Activated naive CD4-positive, alpha-beta T cell treated with anti-CD3 and anti-CD28 coated beads, Interleukin-2, amount 50 U/mL, for 16 hours (primary cell): ENCODE measurements at places on chromosomes 5 and 9.

DNA sequence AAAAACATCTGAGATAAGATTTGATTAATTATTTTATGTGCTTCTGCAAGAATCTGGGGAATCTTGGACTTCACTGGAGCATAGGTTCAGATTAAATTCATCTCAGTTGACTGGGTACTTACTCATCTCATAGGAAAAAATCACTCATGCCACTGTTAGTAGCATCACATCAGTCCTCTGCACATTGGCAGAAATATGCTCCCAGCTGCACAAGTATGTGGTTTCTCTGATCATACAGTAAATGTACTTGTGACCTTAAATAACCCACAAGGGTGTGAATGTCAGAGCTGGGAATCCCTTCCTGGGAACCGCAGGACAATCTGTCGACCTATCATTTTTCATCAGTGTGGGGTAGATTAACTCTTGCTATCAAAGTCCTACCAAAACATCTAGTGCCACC is 203.7 kb upstream of the SLC24A2 start:
- no peak for DNase-seq

DNA sequence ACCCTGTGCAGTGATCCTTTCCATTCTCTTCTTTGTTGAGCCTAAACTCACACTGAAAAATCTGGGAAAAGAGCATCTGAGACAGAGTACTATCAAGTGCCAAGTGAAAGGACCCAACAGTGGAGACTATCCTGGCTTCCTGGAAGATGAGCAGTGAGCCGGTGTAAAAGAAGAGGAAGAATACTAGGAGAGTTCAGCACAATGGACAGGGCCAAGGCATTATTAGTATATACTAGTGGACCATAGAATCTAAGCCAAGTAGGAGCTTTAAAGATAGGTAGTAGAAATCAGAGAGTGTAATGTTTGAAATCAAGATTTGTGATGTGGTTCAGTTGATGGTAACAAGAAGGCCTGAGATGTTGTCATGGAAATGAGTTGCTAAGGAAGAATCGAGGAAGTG is 140.8 kb downstream of the CAMK4 start:
- no peak for DNase-seq

DNA sequence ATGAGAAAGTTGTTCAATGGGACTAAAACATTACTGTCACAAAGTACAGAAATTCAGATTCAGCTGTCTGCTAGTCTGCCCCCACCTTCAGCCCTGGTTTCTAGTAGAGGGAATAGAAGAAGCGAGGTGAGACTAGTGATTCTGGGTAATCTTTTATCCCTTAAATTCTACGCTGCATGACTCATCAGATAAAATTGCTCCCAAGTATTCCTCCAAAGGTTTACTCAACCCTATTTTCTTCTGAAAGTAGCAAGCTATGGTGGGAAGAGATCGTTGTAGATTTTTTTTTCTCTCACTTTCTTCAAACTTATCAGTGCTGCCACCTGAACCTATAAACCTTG is 318.9 kb upstream of the RIOK2 start:
- no peak for DNase-seq

DNA sequence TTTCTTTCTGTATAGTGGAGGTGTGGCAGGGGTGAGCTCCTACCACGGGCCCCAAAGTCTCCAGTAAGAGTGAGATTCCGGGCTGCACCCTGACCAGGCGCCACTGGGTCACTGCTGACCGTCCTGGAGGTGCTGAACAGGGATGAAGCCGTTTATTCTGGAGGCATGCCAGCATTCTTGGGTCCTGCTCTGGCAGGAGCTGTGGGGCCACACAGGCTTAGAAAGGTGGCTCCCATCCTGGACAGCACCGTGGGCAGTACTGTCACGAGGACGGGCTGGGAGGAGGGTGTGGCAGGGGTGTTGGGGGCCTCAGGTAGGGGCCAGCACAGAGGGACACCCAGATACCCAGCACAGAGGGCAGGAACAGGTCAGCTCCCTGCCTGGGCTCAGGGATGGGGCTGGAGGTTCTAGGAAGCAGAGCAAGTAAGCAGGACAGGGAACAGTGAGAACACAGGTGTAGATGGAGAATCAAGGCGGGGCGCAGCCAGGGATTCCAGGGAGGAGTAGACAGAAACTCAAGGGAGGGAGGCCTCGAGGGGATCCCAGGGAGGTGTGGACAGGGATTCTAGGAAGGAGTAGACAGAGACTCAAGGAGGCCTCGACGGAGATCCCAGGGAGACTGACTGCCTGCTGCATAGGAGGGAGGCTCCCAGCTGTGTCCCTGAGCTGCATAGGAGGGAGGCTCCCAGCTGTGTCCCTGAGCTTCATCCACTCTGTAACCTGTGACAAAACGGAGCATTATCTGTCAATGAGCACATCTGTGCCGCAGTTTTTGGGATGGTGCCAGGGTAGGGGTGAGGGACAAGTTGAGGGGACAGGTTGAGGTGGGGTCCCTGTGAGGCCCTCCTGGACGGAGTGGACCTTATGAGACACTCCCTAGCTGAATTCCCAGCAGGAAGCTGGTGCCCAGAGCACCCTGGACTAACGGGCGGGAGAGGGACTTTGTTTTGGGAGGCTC is 1.1 kb upstream of the PLEKHG4B start:
- DNase-seq, result no peak

DNA sequence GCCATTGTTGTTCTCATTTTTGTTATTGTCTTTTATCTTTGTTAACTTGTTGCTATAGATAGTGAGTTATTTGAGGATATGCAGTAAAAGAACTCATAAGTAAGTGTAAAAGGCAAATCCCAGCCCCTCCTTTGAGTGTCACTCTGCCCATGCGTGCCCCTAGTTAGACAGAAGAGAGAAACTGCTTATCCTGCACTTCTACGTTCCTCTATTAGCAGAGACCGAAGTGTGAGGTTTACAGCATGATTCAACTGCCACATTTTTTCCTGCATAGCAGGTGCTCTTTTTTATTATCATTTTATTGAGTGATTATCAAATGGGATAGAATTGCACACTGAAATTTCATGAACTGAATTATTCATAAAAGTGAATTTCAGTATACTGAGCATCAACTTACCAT is 12.0 kb upstream of the DNAH5 start:
- DNase-seq, result no peak

GRCh38 chr9:95092262-95093072 is 225.0 kb downstream of the FANCC start:
- DNase-seq, result no peak

- DNase-seq, result peak; percentile 62
Measured at GRCh38 chr9:68999393-69000105, 14.4 kb downstream of the PRKACG start.

GRCh38 chr5:151079838-151080612 is 809 bp downstream of the TNIP1 start:
- peak; percentile 44 for DNase-seq

DNA sequence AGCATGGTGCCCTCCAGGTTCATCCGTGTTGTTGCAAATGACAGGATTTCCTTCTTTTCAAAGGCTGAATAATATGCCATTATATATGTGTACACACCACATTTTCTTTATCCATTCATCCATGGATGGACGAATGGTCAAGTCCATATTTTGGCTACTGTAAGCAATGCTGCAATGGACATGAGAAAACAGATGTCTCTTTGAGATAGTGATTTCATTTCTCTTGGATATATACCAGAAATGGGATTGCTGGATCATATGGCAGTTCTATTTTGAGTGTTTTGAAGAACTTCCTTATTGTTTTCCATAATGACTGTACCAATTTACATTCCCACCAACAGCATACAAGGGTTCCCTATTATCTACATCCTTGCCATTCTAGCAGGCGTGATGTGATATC is 67.9 kb downstream of the TEK start:
- no peak for DNase-seq

GRCh38 chr9:107437716-107438115 is 51.9 kb downstream of the KLF4 start:
- no peak for DNase-seq

DNA sequence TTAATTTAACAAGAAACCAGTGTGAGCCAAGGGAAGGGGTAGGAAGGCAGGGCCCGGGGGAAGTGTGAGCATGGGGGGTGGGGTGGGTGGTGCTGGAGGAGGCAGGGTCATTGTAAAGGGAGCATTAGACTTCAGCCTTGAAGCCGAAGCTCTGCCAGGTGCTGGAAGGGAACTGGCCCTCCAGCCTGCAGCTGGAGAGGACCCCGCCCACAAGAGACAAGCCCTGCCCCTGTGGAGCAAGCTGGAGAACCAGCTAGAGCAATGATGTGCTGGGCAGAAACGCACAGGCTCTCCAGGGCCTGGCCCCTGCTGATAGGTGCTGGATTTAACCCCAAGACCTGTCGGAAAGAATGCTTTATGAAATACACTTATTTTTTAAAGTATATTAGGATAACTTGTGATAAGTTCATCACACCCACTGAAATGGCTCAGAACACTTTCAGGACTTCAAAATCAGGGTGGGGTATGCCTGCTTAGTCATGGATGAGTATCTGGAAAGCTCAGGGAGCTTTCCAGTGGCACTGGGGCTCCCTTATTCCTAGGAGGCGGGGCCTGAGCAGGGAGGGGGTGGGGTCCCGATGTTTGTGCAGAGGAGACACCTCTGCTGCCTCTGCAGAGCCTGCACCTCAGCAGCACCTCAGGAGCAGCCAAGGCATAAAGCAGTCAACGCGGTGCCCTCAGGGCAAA is 27.1 kb downstream of the UBE2QL1 start:
- no peak for DNase-seq

GRCh38 chr5:60945813-60946187 is 795 bp downstream of the NDUFAF2 start:
- DNase-seq, result no peak

DNA sequence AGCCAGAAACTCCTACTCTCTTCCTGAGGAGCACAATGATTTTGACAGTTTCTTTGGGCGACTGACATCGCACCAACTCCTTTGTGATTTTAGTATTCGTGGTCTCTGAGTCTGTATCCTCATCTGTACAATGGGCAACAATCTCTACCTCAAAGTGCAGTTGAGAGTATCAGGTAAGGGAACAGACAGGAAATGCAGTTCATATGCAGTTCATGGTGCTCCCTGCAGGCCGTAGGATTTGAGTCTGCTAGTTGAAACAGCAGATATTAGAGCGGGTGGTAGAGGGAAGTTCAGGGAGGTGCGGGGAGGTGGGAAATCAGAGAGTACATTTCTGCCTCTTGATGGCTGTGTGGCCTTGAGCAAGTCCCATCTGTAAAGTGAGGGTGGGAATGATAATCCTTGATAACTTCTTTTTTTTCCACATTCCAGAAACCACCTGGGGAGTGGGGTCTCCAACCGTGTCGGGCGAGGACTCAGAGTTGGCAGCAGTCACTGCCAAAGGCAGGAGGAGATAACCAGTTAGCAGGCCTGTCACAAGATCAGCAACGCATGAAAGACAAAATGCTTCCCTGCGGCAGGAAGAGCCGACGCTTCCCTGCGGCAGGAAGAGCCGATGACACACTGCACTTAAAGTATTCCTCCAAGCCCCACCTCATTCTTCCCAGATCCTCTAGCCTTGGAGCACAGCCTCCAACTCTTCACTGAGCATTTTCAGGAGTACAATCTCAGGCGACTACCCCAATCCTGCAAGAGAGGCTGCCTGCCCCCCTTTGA is 6.0 kb upstream of the NEK6 start:
- DNase-seq, result no peak

DNA sequence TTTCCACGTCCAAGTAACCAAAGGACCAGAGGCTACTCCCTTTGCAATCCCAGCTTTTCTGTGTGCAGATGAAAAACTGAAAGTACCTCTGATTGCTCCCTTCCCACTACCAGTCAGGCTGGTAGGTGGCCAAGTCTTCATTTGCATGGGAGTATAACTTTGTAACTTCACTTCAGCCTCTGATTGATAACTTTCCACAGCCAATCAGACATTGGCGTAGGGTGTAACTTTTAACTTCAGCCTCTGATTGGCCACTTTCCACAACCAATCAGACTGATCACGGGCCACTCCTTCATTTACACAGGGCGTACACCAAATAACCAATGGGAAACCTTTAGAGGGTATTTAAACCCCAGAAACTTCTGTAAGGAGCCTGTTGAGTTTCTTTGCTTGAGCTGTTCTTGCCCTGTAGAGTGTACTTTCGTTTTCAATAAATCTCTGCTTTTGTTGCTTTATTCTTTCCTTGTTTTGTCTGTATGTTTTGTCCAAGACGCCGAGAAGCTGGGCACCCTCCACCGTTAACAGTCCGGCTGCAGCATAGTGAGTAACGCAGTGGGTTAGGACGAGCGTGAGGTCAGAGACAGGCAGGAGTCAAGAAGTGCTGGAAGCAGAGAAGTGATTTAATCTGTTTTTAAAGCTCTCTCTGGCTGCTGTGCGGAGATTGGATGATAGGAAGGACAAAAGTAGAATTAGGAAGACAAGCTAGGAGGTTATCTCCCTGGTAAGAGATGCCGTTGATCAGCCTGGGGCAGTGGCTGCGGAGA is 3.5 kb upstream of the EXOSC2 start:
- DNase-seq, result no peak

DNA sequence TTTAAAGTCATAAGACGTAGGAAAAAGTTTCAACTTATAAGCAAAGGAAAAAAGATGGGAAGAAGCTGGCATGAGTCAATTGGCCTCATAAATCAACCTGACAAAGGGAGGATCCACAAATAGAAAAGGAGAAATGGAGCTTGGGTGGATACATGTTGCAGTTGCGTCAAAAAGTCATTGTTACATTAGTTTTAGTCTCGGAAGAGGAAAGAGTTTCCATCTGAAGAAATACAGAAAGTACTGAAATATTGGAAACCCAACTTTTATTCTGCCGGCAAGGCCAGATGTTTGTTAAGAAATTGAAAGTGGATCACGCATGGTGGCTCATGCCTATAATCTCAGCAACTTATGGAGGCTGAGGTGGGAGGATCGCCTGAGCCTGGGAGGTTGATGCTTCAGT is 11.3 kb upstream of the TIMD4 start:
- no peak for DNase-seq

DNA sequence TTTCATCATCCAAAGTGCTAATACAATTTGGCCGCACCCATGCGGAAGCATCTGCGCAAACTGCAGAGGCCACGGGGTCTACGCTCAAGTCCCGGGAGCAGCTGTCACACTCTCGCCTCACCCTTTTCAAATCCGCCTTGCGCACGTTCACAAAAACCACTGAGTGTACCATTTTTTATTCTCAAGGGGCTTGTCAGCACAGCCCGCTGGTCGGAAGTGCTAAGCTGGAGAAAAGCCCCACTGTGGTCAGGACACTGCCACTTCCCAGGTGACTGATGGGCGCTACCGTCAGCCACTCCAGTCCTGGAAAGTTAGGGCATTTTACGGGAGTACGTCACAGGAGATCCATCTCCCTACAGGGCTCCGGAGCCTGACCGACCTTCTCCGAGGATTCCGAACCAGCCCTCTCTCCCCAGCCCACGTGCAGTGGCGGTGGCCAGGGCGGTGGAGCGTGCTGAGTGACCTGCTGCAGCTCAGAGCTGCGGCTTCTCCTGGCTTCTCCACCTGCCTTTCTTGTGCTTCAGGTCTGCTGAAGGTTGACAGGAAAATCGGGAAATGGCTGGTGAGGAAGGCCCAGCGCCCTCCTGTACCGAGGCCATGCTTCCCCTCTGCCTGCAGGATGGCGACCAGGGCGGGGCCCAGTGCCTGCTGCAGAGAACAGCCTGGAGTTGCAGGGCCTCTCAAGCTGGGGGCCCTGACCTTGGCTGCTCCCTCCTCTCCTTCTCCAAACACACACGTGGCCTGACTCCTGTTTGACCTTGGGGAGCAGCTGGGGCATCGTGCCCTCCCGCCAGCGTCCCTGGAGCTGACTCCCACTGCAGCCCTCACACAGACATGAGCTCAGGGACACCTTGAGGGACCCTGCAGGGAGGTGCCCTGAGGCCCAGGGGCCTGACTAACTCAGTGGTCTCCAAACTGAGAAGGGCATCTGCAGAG is 14.3 kb downstream of the RASGEF1C start:
- DNase-seq, result no peak
